ENCODE measurements at places on chromosomes 11 and 22. TPM values are rescaled to one million over a fixed set of nuclear protein-coding genes. Genes with fewer than 3 reads are reported as not detected.
A peak's percentile ranks its signal among the peaks of the same experiment; 100 is the strongest.

- no peak overlapping the region for H3K4me3 ChIP-seq
- H3K36me3 ChIP-seq = peaks cover 7% of the 10 kb centered on the region
- DNase-seq = no peak
- H3K27ac ChIP-seq = no peak overlapping the region
- H3K4me1 ChIP-seq = no peaks in the 10 kb centered on the region
- peaks cover 12% of the 10 kb centered on the region for H3K27me3 ChIP-seq
These were observed 446.4 kb upstream of the CADM1 start for GRCh38 chr11:115950660-115951059.

DNA sequence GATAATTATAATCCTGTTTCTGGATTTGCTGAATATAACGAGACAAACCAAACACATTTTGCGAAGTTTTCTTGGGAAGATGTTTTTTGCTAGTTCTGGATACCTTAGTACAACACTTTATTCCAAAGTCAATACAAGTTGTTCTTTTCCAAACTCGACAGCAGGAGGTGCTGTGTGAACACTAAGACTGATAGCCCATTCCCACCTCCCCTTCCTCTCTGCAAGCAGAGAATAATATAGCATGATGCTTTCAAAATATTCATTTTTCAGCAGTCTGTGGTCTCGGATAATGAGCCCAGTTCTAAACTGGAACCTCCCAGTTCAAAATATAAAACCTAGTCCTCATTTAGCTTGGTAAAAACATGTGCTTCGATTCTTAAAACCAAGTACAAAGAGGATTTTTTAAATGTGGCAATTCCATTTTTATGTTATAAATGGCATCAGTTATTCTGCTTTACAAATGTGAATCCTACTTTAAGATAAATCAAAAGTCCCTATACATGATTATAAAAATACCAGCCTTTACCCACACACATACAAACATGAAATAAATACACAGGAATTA is 129.1 kb downstream of the DCDC1 start:
- 0 out of 2 replicates have a peak overlapping the region, but pooled peaks have one; percentile 38 for H3K27ac ChIP-seq
- H3K27me3 ChIP-seq = no peaks in the 10 kb centered on the region
- DNase-seq = peak; percentile 39
- no peak overlapping the region for H3K4me3 ChIP-seq
- no peaks in the 10 kb centered on the region for H3K36me3 ChIP-seq
- H3K4me1 ChIP-seq = peaks cover 54% of the 10 kb centered on the region

- no peak for DNase-seq
- peaks cover 2% of the 10 kb centered on the region for H3K27me3 ChIP-seq
- H3K36me3 ChIP-seq = no peaks in the 10 kb centered on the region
- peaks cover 25% of the 10 kb centered on the region for H3K4me1 ChIP-seq
These were observed 8.2 kb downstream of the CBX7 start for GRCh38 chr22:39144101-39144767.

DNA sequence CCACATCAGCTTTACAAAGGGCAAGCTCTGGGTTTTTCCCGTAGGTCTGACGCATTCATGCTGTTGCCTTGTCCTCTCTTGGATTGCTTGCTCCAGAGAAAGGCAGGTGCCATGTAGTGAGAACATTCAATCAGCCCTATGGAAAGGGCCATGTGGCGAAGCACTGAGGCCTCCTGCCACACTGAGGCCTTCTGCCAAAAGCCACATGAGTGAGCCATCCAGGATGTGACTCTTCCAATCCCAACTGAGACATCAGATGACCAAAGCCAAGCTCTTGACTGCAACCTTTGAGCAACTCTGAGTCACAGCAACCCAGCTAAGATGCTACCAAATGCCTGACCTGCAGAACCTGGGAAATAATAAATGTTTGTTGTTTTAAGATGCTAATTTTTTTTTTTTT is 9.0 kb upstream of the PANX3 start:
- no peak overlapping the region for H3K27ac ChIP-seq
- H3K4me1 ChIP-seq = peaks cover 13% of the 10 kb centered on the region
- no peak overlapping the region for H3K4me3 ChIP-seq
- no peaks in the 10 kb centered on the region for H3K27me3 ChIP-seq
- no peaks in the 10 kb centered on the region for H3K36me3 ChIP-seq

DNA sequence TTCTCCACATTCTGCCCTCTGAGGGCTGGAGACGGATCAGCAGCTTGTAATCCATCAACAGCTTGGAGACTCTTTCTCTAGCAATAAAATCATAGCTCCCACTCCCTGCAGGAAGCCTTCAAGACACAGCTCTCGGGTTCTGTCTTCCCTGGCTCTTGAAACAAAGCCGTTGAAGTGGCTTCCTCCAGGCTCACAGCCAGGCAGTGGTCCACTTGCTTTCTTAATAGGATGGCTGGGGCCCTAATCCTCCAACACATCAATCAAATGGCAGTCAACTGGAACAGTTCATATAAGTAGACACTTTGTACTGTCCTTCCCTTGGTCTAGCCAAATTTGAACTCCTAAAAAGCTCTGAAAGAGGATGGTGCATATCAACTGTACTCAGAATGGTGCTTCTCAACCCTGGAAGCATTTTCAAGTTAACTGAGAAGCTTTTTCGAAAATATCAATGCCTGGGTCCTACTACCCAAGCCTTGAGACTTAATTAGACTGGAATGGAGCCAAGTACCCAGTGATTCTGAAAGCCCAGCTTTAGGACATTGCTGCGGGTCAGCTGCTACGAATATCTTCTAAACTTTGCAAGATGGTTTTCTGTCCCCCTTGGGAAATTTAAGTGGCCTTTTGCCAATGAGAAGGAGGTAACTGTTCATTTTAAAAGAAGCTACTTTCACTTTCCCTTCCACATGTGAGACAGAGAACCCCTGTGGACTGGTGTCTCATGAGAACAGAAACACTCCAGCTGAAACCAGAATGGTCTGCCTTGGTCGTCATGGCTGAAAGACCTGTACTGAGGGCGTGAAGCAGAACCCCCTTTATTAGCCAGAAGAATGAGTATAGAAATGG is 74.7 kb downstream of the SC5D start:
- no peak overlapping the region for H3K4me3 ChIP-seq
- H3K36me3 ChIP-seq = no peaks in the 10 kb centered on the region
- no peak for DNase-seq
- peaks cover 3% of the 10 kb centered on the region for H3K27me3 ChIP-seq
- no peak overlapping the region for H3K27ac ChIP-seq

DNA sequence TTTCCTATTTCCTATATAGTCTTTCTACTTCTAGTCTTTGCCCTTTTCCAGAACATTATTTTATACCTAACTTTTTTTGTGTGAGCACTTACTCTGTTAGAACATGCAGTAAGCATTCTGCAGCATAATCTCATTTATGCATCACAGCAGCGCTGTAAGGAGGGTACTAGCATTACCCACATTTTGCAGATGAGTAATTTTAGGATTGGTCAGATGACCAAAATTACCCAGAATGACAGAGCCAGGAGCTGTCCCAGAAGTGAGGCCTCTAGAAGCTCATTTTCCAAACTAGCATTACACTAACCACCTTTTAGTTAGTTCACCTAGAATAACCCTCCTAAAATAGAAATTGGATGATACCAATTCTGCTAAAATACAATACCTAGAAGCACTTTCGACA is 47.1 kb upstream of the ARHGAP32 start:
- H3K27me3 ChIP-seq = no peaks in the 10 kb centered on the region
- H3K36me3 ChIP-seq = no peaks in the 10 kb centered on the region
- H3K27ac ChIP-seq = no peak overlapping the region

GRCh38 chr11:22699388-22699787 is 33.0 kb downstream of the GAS2 start:
- H3K27me3 ChIP-seq = no peaks in the 10 kb centered on the region
- no peaks in the 10 kb centered on the region for H3K36me3 ChIP-seq
- no peak overlapping the region for H3K4me3 ChIP-seq
- no peak overlapping the region for H3K27ac ChIP-seq
- DNase-seq = no peak
- peaks cover 9% of the 10 kb centered on the region for H3K4me1 ChIP-seq

The NPTXR gene
- total RNA-seq = 10.4 TPM

The ZNF215 gene
- total RNA-seq = 14.1 TPM

The CCDC116 gene
- total RNA-seq = 0.27 TPM

The CRYBB3 gene
- not detected for total RNA-seq
